ENCODE measurements at places on chromosomes 2 and 18.
A peak's percentile ranks its signal among the peaks of the same experiment; 100 is the strongest.

- no peak for ATAC-seq
Measured at GRCh38 chr18:59911600-59911999, 11.8 kb downstream of the PMAIP1 start.

- no peak for ATAC-seq
Measured at GRCh38 chr2:100976061-100976460, 26.0 kb upstream of the RPL31 start.

DNA sequence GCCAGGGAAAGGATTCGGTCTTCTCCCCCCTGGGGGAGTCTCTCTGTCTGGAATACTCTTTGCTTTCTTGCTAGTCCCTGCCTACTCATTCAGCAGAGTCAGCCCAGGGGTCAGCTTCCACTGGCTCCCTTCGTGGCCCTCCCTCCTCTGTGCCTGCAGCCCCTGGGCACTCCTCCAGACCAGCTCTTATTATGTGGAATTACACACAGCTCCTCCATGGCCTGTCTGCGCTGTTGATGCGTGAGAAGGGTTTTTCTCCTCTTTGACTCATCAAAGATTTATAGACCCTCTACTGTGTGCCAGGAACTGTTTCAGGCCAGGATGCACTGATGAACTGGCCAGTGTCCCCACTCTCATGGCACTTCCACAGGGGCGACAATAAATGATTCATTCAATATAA is 44.4 kb downstream of the ST8SIA5 start:
- ATAC-seq = no peak

GRCh38 chr2:190156530-190157212 is 94.1 kb upstream of the MSTN start:
- no peak for ATAC-seq

DNA sequence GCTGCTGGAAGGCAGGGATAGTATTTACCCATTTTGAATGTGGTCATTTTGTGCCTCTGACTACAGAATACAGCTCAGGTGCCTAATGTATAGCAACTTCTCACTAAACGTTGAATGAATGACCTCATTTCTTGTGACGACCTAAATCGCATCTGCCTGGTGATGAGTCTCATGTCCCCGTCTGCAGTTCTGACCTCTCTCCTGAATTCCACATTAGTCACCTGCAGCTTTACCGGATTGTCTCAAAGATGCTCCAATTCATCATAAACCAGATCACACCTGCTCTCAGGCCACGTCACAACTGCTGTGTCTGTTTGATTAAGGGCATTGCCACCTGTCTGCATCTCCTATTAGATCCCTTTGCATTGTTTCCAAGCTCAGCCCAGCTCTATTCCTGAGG is 133.6 kb upstream of the MYT1L start:
- ATAC-seq = no peak

GRCh38 chr18:58525517-58525916 is 103.4 kb downstream of the ALPK2 start:
- peak; percentile 79 for ATAC-seq
